Amniotic stem cell (primary cell): ENCODE measurements at places on chromosomes 5 and 9.

- no peak for DNase-seq
Measured at GRCh38 chr5:15579193-15579990, 79.4 kb downstream of the FBXL7 start.

DNA sequence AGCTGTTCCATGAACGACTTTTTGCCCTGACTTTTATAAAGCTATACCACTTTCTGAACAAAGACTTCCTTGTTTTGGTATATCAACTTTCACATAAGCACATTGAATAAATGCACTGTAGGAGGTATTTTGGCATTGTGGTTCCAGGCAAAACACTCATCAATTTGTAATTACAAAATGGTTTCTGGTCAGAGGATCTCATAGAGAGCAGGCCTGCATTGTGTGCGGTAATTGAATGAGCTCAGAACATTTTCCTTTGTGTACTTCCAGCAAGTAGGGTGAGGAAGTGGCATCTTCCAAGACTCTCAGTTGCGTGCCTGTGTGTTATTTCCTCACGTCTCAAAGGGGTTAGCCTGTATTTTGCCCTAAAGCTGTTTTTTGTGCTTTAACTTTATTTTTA lies 89.2 kb downstream of the PDE6A start:
- DNase-seq: no peak

DNA sequence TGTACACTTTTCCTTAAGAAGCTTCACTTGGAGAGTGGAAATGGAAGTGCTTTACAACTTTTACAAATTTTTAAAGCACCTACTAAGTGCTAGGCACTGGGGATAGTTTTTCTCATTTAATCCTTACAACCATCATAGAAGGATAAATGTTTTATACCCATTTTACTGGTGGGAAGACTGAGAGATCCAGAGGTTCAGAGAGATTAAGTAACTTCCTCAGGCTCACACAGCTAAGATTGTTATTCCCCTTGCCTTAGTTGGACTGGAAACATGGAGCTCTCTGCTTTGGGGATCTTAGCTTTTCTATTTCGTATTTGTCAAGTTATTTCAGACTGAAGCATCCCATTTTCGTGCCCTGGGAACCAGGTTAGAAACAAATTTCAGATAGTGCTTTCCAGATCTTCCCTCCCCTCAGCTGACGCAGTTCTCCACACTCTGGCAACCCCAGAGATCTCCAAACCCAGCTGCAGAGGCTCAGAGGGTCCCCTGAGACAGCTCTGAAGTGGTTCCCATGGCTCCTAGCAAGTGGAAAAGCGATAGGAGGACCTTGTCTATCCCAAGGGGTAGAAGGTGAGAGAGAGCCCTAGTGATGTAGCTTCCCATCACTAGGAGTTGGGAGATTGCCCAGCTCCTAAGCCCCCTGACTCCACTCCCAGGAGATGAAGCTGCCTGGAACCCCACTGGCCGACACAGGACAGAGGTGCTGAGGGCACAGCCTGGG lies 16.2 kb upstream of the GABBR2 start:
- no peak for DNase-seq

DNA sequence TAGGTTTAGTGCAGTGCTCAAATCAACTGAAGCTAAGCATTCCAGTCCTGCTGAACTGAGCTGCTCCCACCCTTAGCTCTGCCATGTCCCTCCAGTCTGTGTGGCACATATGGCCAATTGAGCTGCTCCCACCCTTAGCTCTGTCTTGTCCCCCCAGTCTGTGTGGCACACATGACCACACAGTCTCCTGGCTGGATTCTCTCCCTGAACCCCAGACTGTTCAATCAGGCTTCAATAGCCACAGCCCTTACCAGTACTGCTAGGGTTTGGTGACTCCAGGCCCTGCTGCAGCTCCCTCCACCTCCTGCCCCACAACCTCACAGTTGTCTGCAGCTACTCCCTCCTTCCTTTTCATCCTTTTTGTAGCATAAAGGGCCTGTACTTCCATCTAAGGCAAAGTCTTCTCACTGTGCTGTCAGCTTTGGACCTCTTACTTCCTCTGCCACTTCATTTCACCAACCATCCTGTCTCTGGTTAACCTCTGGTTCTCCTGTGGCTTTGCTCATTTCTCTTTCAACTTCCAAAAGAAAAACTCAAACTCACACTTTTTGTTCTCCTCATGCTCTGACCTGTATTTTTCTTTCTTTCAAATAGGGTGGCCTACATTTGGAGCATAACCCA lies 50.8 kb downstream of the ADAMTS12 start:
- DNase-seq: no peak

GRCh38 chr9:134240361-134240760 lies 76.0 kb upstream of the RNU6ATAC start:
- no peak for DNase-seq

- no peak for DNase-seq
Measured at GRCh38 chr5:51958473-51958872, 575.2 kb downstream of the ISL1 start.

GRCh38 chr9:113963696-113964494 lies 87.8 kb downstream of the ZNF618 start:
- DNase-seq: no peak

DNA sequence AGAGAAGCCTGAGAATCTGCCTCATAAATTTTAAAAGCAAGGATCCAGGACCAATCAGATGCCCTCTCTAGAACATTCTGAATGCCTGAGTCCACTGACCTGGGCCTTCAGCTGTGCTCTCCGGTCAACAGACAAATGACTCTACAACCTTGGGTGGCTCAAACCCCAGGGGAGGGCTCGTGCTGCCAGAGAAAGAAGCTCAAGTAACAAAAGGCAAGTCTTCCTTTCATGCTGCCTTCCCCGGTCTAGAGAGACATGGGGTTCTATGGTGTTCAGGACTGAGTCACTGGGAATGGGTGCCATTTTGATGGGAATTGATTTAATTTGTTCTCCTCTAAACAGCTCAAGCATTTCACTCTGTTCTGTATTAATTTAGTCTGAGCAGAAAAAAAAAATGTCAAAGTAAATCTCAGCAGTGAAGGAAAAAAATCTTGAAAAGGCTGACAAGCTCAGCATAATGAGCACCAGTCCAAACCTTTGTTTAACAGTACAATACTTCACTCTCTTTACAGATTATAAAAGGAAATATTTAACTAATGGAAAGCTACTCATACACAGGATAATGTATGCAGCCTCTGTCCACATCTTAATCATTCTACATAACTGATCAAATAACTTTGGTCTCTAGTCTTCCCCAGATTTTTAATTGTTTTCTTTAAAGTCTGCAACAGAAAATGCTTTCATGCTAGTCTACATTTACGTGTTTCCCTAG lies 191.0 kb downstream of the GLIS3 start:
- no peak for DNase-seq

DNA sequence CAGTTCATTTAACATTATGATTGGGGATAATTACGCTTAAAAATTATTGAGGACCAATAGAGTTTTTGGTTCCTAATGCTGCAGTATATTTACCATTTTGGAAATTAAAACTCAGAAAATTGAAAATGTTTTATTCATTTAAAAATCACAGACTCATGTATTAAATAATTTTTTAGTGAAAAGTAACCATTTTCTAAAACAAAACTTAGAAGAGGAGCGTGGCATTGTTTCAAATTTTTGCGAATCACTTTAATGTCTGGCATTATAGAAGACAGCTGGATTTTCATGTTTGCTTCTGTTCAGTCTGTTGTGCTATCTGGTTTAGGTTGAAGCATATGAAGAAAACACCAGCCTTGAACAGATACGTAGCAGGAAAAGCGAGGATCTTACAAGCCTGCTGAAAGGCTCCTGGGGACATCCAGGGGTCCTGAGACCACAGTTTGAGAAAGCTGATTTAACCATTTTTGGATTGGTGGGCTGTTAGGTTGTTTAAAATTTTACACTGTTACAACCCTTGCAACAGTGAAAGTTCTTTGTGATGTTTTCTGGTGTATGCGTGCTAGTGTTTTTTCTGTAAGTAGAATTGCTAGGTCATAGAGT lies 1.6 kb downstream of the ZFYVE16 start:
- DNase-seq: no peak

GRCh38 chr9:131349881-131350563 lies 43.9 kb upstream of the PRRC2B start:
- DNase-seq: peak; percentile 85

DNA sequence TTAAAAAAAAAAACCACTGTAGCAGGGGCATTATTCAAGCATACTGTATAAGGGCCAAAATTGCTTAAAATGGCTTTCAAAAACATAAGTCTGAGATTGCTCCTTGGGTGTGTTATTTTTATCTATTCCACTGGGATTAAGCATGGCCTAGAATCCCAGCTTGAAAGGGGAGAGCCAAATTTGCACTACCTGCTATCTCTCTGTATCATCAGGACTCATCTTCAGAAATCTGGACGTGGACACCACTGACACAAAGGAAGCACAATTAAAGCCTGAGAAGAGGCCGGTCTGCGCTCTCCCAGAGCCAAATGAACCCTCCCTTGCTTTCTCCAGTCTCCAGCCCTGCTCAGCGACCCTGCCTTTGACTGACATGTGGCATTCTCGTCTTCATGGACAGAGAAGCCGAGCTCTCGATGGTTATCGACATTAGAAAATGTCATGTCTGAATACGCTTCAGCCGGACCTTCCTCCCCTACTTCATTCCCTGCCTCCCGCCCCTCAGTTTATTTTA lies 151.3 kb downstream of the EBF1 start:
- DNase-seq: no peak

DNA sequence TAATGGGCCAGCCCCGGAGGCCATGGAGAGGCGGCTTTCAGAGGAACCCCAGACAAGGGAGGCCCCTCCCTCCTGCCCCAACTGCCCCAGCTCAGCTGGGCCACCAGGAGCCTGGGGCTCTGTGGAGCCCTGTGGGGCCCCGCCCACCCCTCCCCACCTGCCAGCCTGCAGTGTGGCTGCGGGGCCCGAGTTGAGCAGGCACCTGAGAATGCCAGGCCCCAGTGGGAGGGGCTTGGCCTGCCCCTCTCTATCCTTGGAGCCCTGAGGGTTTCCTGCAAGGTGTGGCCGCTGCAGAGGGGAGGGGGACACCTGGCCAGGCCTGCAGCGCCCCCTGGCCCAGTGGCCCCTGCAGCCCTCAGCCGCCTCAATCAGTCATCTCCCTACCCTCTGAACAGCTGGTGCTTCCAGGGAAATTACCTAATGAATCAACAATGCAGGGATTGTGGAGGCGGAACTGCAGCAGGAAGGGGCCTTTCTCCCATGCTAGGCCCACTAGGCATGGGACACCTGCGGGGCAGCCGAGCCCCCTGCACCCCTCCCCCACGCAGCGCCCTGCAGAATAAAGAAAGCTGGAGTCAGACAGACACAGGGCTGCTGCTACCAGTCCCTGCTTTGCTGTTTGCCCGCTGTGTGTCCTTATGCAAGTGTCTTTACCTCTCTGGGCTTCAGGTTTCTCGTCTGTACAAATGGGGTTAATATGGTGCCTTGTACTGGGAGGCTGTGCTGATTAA lies 48.0 kb downstream of the LMX1B start:
- no peak for DNase-seq

DNA sequence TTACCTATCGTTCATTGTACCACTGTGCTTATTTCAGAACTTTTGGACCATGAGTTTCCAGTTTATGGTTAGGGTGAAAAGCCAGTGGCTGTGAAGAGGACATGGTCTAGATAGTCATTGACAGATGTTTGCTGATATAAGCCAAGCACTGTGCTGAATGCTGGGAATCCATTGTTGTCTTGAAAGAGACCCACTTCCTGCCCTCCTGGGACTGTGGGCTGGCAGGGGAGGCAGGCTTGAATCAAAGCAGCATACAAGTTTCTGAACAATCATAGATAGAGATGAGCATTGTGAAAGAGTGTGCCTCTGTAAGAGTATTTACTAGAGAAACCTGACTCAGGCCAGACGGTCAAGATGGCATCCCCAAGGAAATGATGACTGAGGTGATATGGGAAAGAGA lies 73.4 kb downstream of the NMUR2 start:
- no peak for DNase-seq

DNA sequence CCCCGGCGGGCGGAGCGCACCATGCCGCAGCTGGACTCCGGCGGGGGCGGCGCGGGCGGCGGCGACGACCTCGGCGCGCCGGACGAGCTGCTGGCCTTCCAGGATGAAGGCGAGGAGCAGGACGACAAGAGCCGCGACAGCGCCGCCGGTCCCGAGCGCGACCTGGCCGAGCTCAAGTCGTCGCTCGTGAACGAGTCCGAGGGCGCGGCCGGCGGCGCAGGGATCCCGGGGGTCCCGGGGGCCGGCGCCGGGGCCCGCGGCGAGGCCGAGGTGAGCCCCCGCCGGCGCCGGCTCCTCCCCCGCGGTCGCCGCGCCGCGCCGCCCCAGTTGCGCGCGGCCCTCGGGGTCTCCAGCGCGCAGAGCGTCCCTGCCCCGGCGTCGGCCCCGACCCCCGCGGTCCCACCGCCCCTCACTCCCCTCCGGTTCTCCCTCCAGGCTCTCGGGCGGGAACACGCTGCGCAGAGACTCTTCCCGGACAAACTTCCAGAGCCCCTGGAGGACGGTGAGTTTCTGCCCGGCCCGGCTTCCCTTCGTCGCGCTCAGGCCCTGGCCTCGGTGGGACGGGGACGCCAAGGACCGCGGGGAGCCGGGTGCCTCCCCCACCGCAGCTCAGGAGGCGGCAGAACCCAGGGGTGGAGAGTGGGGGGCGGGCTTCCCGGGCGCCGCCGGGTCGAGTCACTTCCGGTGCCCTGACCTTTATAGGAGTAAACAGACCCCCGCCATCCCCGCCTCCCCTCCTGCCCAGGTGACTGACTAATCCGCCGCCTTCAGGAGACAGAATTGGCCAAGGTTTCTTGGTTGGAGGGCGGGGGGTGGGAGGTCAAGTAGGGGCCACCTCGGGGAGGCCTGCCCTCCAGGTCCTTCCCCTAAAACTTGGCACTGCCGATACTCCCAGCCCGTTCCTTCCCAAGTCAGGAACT lies 665 bp downstream of the TCF7 start:
- DNase-seq: no peak

DNA sequence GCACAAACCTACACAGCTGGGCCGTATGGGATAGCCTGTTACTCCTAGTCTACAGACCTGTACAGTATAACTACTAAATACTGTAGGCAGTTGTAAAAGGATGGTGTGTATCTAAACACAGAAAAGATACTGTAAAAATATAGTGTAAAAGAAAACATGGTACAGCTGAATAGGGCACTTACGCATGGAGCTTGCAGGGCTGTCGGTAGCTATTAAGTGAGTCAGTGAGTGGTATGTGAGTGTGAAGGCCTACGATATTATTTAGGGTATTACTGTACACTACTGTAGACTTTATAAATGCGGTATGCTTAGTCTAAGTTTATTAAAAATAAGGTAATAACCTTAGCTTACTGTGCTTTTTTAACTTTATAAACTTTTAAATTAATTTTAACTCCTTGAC lies 1.2 kb downstream of the ZCCHC9 start:
- DNase-seq: no peak

DNA sequence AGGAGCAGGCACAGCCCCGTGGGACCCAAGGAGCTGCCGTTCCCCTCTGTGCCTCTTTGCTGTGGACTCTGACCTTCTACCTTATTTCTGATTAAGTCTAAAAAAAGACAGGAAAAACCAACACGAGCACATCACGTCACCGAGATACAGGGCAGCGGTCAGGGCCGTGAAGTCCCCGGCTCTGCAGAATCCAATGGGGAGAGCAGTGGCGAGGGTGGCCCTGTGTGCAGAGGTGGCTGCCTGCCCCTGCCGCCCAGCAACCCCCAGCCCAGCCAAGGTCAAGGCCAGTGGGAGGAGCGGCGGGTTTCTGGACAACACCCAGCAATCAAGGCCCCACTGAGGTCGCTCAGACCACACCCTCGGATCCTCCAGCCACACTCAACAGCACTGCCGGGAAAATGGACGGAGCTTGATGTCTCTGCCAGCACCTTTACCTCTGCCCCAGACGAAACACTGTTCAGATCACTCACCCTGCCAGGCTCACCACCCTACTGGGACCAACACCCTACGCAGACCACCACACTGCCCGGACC lies 32.7 kb upstream of the SLC9A3 start:
- no peak for DNase-seq

GRCh38 chr9:87089929-87090328 lies 142.6 kb upstream of the GAS1 start:
- DNase-seq: no peak

- no peak for DNase-seq
Measured at GRCh38 chr5:56620903-56621677, 194.3 kb upstream of the MAP3K1 start.
